SIG-M5 (cell line): ENCODE measurements at places on chromosomes 2 and 18.

- DNase-seq, result no peak
These were observed 62.7 kb upstream of the TANC1 start for GRCh38 chr2:158905784-158906183.

DNA sequence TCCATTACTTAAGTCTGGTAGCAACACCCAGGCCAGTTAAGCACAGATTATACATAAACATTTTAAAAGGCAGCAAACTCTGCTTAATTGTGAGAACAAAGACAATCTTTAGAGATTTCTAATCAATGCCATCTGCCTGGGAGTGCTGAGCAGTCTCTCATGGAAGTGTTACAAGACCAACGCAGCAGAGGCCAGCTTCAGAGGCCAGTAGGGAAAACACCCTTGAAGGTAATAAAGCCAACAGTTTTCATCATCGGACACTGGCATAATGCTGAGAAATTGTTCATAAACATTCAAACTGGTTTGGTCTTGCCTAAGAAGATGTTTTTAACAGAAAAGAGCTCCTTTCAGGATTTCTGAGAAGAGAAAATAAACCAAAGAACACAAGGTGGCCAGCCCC lies 35.0 kb downstream of the EPB41L3 start:
- DNase-seq, result no peak

DNA sequence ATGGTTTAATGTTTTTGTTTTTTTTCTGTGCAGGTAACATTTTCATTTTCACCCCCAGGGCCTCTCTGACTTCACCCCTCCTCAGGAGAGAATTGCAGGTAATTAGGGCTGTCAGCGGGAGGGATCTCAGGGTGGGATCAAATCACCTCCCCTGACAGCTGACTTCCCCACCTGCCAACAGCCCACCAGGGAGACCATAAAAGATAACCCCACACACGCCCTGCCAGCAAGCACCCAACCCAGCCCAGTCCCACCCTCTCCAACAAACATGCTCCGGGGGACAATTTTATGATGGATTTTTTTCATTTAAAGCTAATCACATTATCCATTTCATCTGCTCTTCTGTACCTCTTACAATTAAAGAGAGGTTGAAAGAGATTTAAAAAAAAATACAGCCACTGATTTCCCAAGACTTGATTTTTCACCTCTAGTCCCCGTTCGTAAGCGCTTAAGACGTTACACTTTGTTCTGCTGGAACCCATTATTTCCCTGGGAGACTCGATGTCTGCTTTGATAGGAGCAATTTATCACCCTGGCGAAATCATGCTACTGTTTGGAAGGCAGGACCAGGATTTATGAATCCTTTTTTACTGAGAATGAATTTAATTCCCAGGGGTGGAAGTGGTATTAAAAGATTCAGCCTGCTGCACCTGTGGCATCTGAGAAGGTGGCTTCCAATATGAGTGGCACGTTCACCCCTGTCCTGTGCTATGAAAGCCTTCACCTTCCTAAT lies 232.9 kb upstream of the ID2 start:
- DNase-seq, result no peak

GRCh38 chr2:118123561-118124232 lies 35.4 kb downstream of the INSIG2 start:
- DNase-seq, result no peak

DNA sequence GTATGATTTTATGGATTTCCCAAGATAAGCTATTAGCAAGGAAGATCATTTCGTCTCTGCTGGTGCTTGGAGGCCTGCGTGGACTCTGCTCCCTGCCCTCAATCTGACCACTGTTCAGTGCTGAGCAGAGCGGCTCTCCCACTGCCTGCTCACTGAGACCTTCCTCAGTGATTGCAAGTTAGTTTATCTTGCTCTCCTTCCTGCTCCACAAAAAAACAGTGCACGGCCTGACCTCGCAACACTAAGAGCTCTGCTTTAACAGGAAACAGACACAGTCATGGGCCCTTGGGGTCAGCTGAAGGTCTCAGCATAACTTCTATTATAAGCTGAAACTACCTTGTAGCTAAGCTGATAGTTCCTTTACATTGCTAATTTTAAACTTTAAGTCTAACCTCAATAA lies 53.1 kb downstream of the PRELID3A start:
- DNase-seq, result no peak

DNA sequence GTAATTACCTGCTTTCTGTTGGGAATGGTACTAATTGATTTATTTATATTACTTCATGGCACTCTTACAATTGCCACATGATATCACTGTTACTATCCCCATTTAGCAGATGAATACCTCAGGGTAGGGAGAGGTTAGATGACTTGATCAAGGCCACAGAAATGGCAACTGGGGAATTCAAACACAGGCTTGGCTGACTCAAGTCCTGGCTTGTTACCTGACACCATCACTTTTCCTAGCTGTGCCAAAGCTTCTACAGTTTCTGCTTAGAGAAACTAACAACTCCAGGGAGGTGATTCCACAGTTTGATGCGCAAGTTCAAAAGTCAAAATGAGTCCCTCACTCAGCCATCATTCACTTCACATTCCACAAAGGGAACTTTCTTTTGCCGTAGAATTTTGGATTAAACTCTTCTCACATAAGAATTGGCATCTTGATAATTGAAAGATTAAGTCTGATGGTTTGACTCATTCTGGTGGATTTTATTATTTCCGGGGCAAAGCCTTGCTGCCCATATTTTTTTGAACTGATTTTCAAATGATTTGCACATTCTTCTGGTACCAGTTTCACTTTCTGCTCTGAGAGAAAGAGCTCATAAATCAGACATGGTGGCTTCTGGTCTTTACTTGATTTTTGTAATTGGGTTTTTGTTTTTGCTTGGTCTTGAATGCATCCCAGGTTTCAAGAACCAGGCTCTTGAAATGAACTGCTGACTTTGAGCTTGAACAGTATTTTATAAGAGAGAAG lies 656.8 kb downstream of the BCL11A start:
- no peak for DNase-seq

DNA sequence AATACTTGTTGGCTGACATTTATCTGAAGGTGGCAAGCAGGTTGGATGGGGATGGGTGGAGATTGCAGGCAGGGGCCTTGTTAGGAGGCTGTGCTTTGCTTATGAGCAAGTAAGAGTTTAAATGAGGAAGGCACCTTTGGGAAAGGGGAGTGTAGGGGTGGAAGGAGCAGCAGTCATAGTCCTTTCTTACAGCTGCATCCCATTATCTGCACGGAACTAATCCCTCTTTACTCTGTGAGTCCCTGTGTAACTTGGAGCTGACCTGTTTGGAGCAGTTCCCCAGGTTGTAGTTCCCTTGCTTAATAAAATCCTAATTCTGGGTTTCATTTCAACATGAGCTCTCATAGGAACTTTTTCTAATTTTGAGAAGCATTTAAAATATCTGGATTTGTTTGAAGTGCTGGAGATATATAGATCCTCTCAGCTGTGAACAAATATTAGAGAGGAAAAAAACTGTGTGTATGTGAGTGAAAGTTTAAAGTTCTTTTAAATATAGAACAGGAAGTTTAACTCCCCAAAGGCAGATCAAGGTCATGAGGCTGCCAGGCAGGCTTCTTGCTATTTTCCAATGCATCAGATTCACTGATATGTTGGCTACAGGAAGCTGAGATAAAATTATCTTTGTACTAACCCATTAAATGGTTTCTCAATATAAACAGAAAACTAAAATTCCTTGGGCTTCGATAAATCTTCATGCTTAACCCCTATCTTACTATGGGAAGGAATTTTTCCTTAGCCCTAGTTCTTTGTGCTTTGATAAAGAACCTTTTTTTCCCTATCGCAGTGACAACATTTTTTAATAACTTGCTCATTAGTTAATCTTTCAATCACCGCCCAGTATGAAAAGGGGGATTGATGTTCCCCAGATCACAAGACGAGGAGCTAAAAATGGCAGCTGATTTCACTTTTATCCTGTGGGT lies 104.6 kb upstream of the EML6 start:
- no peak for DNase-seq

DNA sequence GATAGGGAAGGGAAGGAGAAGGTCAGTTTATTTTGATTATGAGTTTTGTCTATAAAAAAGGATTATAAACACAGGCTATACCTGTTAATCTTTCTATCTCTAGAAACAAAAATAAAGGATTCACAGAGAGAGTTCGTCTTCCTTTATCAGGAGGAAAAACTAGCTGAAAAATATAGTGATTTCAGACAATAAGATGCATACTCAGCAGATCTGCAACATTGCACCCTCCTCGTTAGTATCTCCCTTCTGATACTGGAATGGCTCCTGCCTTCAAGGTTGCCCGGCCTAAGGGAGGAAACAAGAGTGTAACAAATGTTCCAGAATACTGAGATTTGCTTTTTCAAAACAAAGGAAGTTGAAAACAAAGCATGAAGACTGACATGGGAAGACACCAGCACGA lies 48.7 kb upstream of the LRATD1 start:
- DNase-seq, result no peak

DNA sequence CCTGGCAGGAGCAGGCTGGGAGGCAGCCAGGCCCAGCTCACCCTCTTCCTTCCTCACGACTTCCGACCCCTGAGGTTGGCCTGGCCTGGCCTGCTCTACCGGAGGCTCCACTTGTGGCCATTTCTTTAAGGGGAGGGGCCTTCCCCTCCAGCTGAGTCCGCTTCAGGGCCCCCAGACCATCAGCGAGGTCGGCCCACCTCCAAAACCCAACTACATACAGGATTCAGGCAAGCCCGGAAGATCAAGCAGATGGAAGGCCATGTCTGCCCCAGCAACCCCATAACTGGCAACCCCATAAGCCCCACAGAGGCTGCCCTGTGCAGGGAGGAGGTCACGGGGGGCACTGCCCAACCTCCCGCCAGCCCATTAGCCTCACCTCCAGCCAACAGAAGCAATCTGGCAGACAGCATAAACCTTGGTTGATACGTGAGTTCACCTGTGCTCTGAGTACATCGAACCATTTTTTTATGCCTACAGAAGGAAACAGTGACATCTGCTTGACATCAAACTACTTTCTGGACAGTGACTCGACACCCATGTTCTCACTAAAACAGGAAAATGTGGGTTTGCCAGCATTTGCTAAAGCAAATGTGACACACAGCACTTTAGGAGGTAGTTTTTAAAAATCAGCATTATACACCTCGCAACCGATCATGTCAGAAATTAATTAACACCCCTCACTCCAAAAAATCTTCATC lies 98.9 kb downstream of the EIPR1 start:
- DNase-seq, result no peak

- DNase-seq, result no peak
These were observed 29.1 kb upstream of the ANKRD44 start for GRCh38 chr2:197339496-197340220.

- DNase-seq, result no peak
These were observed 61.2 kb downstream of the ITGA6 start for GRCh38 chr2:172488556-172488955.

GRCh38 chr2:152411154-152411553 lies 76.2 kb downstream of the FMNL2 start:
- no peak for DNase-seq

DNA sequence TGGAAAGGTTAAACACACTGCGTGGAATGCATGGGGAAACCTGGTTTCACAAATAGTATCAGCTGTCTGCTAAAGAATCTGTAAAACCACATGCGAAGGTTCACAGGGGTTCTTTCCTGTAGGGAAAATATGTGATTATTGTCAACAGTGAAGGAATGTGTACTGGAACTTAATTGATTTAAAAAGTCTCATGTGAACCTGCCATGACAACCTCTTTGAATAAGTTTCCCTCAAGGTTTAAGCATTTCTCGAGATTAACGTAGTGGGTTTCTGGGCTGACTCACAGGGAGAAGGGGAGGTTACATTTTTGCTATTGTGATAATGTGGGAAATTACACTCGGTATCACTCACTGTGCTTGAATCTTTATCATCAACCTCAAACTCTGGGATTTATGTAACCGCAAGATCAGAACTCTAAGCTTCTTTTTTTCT lies 28.2 kb upstream of the IL1R1 start:
- DNase-seq, result no peak

DNA sequence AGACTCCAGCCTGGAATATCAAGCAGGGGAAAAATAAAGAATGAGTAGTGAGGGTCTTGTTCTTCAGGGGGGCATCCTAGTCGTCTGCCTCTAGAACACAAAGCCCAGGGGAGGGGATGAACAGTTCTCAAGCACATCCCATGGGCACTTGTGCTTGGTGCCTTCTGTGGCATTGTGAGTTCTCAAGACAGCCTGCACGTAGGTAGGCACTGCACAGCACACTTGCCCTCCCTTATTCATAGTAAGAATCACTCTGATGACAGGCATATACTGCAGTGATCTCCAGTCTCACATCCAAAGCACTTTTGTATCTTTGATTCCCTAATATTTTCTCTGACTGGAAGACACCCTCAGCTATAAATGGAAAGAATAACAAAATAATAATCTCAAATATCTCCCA lies 104.7 kb upstream of the CNGA3 start:
- DNase-seq, result no peak

DNA sequence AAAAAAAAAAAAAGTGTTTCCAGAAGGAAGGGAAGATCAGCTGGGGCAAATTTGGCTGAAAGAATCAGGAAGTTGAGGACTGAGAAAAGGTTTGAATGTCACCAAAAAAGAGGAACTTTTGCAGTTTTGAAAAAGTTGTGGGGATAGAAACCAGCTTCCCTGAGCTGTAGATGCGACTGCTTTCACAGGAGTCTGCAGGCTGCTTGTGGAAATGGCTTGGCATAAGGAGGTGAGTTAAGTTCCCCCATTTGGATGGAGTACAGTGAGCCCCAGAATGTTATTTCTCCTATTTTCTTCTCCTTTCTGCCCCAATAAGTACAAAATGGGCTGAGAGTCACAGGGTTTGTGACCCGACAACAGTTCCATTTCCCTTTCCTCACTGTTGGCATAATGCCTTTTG lies 16.5 kb upstream of the ME2 start:
- DNase-seq, result peak; percentile 46

- DNase-seq, result no peak
These were observed 21.3 kb downstream of the NOL10 start for GRCh38 chr2:10668402-10669012.

- no peak for DNase-seq
These were observed 342.8 kb downstream of the DYSF start for GRCh38 chr2:71796174-71796593.

- no peak for DNase-seq
These were observed 567.1 kb upstream of the POU3F3 start for GRCh38 chr2:104286841-104287240.

- no peak for DNase-seq
These were observed 192.4 kb upstream of the LRP1B start for GRCh38 chr2:142323206-142323605.

DNA sequence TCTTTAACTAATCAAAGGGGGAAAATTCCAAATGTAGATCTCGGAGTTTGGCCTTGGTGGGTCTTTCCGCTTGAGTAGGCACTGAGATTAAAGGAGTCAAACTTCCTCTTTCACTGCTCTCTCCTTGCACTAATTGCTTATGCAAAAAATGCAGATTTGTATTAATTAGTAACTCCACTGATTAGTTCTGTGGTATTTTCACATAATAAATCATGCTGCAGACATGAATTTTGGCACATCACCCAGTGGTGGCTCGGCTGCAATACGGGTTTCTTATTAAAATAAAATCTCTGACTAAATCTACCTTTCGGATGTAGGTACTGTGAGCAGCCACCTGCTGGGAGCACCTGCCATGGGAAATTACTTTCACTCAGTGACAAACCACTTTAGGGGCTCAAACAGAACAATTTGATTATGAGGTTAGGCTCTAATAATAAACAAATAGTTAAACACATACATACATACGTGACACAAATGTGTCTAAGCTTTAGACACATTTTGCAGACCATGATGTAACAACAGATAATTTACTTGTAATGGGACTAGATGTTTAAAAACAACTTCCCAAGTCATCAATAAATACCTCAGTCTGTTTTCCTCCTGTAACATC lies 6.4 kb upstream of the NEUROD1 start:
- DNase-seq, result no peak
